Panc1 (cell line): ENCODE measurements at places on chromosomes 13 and 19.

- no peak for DNase-seq
Measured at GRCh38 chr13:46992383-46992952, 95.6 kb upstream of the HTR2A start.

- DNase-seq: no peak
Measured at GRCh38 chr13:74891610-74892009, 590.4 kb downstream of the TBC1D4 start.

DNA sequence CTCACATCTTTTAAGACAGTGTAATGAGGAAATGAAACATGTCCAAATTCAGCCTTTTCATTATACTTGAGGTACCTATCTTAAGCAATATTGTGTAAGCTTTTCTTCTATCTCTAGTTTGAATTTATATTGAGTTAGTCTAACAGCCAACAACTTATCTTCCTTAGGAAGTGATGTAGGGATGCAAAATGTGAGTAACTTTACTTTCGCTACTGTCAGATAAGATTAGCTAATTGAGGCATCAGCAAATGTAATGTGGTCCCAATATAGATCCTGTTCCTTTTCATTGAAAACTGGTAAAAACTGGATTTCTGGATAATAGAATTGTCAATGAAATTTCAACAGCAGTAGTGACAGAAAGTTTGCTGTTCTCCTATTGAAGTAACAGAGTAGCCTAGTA lies 902.2 kb downstream of the GPC5 start:
- no peak for DNase-seq

DNA sequence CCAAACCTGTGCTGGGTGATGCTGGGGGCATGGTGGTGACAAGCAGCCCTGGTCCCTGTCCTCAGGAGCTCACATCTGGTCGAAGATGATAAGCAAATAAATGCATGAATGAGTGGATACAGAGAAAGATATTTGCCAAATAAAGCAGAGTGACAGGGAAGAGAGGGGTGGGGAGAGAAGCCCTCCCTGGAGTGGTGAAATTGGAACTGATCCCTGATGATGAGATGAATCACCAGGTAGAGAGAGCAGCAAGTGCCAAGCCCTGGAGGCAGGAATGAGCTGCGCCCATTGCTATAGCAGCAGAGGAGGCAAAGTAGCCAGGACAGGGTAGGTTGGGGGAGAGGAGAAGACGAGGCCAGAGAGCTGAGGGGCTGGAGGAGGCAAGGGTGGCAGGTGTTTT lies 13.7 kb downstream of the FXYD5 start:
- no peak for DNase-seq

GRCh38 chr19:43625918-43626579 lies 6.6 kb upstream of the ZNF428 start:
- no peak for DNase-seq

GRCh38 chr19:5321851-5322681 lies 18.5 kb downstream of the PTPRS start:
- DNase-seq: no peak

DNA sequence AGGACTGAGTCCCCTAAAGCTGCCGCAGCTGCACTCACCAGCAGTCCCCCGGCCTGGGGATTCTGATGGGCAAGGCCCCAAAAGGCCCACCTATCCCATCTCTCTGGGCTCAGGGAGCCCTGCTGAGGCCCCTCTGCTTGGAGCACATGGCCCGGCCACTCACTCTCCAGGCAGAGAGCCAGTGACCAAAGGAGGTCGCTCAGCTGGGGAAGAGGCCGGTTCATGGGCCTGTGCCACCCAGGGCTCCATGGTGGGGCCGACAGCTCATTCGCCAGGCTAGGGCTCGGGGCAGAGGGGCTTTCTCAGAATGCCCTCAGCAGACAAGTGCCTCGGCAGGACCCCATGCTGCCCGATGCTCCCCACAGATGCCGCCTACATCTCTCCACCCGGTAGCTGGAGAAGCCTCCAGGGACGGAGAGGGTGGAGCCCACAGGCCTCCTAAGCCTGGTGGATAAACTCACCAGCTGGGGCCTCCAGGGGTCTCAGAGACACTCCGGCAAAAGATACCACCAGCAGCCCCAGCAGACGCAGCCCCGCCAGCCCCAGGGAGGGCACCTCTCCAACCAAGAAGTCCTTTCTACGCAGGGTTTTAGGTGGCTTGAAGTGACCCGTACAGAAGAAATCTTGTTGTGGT lies 54.4 kb downstream of the MLLT1 start:
- no peak for DNase-seq

DNA sequence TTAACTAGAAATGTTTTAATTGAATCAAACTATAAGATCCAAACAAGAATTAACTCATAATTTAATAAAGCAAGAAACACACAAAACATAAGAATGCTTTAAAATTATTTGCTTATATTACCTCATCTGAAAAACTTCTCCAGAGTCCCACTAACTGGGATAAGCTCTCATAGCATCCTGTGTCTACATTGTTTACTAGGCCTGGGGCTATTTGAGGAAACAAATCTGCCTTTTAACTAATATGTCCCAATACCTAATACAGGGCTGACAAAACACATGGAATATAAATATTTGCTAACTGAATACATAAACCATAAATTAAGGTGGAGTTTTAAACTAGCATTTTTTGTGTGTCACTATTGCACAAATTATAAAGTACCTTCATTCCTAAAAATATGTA lies 1399.8 kb upstream of the SLC10A2 start:
- no peak for DNase-seq

- no peak for DNase-seq
Measured at GRCh38 chr19:1259206-1259875, 9.8 kb upstream of the CIRBP start.
